Fibroblast of skin of left quadriceps (primary cell): ENCODE measurements at places on chromosomes 1 and 21.

- no peak for DNase-seq
Measured at GRCh38 chr1:29800522-29800956, 564.2 kb downstream of the PTPRU start.

DNA sequence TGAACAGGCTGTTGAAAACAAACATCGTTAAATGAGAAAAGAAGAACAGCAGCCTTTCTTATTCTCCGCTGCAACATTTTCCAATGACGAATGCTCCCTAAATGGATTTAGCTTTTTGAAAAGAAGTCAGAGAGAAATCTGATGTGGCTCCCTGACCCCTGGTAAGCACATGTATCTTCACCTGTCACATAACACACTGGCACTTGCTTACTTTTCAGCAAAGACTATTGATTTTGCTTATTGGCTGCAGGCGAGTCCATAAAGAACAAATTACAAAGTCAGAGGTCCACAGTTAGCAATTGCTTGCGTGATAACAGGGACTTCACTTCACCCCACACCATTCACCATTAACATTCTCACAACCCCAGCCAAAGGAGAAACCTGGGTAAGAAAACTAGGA lies 362.8 kb downstream of the GPATCH2 start:
- DNase-seq: no peak

DNA sequence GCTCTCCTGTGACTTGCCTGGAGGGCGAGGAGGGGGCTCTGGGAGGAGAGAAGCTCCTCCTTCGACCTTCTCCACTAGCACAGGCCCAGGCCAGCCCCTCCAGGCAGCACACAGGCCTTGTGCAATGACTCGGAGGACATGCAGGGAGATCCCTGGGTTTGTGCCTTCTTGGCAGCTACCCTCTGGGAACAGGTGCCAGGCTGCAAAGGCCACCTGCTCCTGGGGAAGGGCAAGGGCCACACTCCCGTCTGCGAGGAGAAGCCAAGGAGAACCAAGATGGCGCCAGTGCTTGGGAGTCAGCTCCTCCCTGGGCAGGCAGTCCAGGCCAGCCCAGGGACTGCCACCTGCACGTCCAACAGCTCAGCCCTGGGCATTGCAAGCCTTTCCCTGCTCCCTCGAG lies 15.3 kb downstream of the CASZ1 start:
- no peak for DNase-seq

- peak; percentile 64 for DNase-seq
Measured at GRCh38 chr1:203197625-203198024, 11.1 kb upstream of the CHI3L1 start.

GRCh38 chr1:176225479-176225875 lies 18.4 kb upstream of the COP1 start:
- DNase-seq: no peak

DNA sequence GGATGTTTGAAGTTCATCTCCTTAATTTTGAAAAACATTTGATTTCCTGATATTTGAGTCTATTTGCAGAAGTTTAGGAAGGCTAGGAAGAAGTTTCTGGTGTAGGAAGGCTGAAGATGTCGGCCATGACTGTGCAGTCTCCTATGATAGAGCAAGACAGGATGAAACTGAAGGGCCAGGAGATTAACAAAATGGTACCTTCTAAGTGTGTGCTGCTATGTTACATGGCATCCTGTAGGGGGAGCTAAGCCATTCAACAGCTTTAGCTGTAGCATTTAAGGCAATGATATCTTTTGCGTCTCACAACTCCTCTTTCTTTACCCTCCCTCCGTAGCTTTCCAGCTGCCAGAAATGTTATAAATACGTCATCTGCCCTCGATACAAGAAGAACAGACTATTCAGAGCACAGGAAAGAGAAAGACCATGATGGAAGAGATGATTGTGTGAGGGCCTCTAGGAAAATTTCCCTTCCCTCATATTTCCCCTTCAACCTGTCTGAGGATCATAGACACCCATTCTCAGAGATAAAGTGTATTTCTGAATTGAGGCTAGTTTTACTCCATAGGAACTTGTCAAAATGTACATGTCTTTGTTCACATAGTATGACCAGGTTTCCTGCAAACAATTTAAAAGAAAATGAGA lies 61.1 kb downstream of the XCL1 start:
- no peak for DNase-seq

- no peak for DNase-seq
Measured at GRCh38 chr21:25350056-25350455, 257.2 kb downstream of the MRPL39 start.

- no peak for DNase-seq
Measured at GRCh38 chr1:229138058-229138457, 132.9 kb upstream of the RAB4A start.

DNA sequence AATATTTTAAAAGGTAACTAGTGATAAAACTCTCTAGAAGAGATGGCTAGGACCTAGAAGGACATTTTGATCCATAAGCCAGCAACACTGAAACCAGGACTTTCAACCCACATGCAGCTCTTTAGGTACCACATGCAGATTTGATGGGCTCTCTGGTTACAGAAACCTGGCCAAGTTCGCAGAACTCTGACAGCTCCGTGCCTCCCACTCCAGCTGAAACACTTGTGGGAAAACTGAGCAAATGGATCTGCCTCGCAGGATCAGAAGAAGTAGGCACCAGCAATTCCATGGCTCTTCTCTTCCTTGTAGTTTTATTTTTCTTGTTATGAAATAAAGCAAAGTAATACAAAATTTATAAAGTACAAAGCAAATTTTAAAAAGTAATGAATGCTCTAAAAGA lies 58.5 kb downstream of the ST6GALNAC5 start:
- no peak for DNase-seq

- no peak for DNase-seq
Measured at GRCh38 chr1:68144856-68145255, 87.5 kb downstream of the WLS start.

GRCh38 chr1:15224259-15224869 lies 22.7 kb upstream of the FHAD1 start:
- DNase-seq: no peak

- DNase-seq: peak; percentile 39
Measured at GRCh38 chr1:162847839-162848453, 13.0 kb downstream of the CCDC190 start.

GRCh38 chr1:43550598-43551246 lies 20.0 kb downstream of the PTPRF start:
- no peak for DNase-seq

DNA sequence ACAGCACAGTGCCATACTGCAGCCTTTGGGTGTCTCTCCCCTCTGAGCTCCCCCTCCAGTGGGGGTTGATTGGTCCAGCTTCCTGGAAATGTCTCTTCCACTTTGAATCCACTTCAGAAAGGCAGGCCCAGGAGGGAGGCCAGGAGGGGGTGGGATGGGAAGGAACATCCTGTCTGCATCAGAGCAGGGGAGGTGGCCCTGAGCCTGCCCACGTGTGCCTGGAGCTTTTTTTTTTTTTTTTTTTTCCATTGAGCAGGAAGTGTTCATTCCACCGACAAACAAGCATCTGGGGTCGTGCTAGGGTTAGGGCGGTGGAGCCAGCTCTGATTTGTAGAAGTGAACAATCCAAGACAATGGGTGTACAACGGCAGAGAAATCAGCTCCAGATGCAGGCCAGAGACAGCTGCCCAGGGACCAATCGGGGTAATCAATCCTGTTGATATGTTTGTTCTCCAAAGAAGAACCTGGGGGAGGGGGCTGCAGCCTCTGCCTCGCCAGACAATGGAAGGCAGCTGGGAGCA lies 93.3 kb downstream of the SSBP3 start:
- peak; percentile 74 for DNase-seq

DNA sequence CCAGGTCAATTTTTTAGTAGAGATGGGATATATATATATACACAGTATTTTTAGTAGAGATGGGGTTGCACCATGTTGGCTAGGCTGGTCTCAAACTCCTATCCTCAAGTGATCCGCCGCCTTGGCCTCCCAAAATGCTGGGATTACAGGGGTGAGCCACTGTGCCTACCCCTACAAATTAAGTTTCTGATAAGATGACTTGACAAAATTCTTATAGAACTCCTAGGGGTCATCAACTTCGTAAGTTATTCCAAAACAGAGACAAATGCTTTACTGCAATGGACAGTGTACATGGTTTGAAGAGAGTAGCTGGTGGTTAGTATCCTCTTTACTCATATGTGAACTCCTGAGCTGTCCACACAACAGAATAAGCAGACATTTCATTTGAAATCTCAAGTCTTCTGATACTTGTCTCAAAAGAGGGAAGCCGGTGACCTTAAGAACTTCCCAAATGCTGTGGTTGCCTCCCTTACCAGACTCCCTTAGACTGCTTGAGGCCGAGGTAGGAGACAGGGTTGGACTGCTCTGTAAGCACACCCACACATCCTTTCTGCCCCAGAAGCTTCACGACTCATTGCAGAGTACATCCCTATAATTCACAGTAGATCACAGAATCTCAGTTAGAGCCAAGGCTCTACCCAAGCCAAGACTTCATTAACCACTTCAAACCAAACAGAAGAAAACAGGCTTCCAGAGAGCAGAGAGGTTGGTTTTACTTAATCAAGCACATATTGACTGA lies 244.1 kb upstream of the IRF2BP2 start:
- DNase-seq: no peak

DNA sequence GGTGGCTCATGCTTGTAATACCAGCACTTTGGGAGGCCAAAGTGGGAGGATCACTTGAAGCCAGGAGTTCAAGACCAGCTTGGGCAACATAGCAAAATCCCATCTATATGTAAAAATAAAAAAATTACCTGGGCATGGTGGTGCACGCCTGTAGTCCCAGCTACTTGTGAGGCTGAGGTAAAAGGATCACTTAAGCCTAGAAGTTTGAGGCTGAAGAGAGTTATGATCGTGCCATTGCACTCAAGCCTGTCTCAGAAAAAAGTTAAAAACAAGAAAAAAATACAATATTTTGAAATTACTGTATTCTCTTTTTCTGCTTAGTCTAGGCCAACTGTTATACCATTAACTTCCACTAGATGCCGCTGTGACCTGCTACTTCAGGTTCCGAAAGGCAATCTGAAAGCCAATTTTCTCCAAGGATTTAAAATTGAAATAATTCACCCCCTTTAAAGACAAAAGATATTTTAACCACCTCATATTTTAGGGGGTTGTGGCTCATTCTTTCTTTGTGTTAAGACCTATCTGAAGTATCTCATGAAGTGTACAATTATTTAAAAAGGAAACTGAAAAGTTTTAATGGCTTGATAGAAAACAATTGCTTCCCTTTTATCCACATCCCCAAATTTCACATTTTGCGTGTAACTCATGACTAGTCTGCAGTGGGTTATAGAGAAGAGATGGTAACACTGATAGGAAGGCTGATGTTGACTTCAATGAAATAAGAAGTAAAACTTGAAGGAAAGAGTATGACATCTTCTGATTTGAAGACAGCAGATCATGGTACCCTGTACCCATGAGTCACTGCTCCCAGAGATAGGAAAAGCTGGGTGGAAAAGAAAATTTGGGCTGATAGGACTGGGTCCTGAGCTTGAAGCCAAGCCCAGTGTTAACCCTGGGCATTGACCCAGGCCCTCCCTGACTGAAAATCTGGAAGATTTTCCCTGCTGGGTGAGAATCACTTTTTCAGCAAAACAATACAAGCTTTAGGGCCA lies 24.4 kb upstream of the CLDN14 start:
- peak; percentile 21 for DNase-seq

DNA sequence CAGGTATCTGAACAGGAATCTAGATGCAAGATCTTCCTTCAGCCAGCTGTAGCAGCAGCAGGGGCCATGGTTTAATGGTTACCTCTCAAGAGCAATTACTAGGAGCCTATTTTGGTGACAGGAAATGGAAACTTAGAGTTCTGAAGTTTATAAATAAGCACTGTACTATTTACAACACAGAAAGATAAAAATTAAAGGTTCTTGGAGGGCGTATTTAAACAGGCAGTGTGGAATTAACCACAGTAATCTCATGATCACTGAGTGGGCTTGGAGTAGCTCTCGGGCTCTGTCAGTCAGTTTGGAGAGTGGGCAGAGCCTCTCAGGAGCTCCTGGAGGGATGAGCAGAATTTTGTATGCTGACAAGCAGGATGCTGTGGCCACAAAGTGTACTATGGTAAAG lies 10.2 kb upstream of the FCRL5 start:
- DNase-seq: no peak

DNA sequence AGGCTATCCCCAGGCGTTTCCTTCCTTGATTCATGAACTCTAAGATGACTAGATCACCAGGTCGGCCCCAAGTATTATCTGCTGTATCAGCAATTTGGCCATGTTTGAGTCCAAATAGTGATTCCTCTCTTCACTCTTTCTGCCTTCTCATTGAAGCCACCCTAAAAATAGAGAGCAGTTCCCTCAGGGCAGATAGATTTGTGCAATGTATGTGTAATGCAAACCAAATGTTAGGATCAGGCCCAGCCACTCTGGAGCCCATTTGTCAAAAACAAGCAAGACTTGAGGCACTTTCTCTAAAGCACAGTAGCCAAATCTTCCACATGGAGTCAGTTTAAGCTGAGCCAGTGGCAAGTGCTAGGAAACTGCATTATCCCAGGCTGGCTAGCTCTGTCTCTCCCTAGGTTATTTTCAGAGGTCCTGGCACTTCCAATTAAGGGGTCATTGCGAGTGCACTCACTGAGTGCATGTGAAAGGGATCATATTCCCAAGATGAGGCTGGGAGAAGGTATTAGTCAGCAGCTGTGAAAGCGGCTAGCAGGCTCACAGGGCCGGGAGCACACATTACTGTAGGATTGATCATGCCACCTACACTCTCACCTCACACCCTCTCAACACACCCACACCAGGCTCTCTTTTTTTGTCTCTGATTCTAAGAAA lies 97.9 kb upstream of the RAB3GAP2 start:
- peak; percentile 80 for DNase-seq

DNA sequence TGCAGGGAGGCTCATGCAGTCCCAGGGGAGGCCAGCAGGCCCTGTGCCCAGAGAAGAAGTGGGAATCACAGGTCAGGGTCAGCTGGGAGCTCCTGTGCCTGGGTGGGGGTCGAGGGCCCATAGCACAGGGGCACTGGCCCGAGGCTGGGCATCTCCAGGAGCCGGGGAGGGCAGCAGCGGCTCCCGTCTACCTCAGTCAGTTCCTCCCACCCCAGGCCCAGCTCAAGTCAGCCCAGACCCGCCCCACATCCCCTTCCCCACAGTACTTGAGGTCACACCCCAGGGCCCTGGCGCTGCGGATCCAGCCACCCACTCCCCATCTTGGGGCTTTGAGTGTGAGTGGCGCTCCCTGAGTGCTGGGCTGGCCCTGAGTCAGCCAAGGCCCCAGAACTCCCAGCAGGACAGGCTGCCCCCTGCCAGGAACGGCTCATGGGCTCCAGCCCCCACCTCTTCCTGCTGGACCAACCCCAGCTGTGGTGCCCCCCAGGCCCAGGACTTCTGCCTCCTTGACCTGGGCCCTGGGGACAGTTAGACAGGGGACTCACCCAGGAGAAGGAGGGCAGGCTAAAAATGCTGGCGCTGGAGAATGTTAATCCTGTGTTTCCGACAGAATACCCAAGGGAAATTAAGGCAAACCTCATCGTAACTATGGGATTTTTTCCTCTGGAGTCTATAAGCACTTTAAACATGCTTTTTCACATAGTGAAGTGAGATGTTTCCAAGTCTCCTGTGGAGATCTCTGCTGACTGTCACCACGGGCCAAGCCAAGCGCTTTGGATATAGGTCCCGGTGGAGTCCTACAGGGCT lies 68.8 kb upstream of the COL6A1 start:
- DNase-seq: no peak

DNA sequence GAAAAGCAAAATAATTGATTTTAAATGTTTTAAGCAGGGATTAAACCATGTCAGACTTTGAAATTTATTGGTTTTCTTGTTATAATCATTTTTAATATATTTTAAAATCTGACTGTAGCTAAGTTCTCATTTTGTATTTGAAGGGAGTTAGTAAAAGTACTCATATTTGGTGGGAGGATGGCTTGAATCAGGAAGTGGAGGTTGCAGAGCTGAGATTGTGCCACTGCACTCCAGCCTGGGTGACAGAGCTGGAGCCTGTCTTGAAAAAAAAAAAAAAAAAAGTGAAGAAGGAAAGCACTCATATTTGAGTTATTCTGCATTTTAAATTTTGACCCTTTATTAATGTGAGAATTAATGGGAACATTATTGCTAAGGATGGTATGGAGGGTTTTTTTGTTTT lies 106.0 kb downstream of the RABGAP1L start:
- DNase-seq: no peak
